Fibroblast of skin of back (primary cell): ENCODE measurements at places on chromosomes 13 and 19.

- no peak for DNase-seq
Measured at GRCh38 chr19:33685541-33685940, 63.8 kb downstream of the CHST8 start.

DNA sequence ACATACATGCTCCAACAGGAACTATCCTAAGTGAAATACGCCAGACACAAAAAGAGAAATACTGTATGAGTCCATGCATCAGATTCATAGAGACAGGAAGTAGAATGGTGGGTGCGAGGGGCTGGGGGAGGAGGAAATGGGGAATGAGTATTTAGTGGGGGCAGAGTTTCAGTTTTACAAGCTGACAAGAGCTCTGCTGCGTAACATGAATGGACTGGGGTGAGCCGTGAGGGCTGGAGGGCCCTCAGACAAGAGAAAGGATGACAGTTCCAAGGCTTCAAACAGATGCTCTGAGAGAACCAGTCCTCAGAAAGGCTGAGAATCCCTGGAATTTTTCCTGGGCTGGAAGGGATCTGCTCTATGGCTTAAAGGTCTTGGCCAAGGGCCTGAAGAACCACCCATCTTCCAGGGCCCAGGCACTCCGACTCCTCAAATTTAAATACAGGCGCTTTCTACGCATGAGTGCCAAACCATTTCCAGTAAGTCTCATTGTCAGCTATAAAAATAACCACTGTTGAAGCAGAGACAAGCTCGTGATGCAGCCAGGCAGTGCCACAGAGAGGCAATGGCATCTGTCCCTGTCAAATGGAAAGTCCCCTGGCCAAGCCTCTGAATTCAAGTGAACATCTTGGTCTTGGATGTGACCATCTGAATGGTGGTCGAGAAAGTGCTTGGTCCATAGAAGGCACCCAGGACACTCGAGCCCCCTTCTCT, 17.5 kb downstream of the KLF2 start:
- DNase-seq: peak; percentile 46

GRCh38 chr13:111549464-111549863, 229.0 kb downstream of the TEX29 start:
- no peak for DNase-seq

DNA sequence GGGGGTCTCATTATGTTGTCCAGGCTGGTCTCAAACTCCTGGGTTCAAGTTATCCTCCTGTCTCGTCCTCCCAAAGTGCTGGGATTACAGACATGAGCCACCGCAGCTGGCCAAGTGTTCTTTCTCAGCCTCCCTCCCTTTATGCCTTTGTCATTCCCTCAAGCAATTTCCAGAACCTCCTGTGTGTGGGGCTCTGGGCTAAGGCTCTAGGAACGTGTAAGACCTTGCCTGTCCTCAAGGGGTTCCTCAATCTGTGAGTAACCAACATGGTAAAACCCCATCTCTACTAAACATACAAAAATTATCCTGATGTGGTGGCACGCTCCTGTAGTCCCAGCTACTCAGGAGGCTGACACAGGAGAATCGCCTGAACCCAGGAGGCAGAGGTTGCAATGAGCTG, 15.5 kb upstream of the SPACA4 start:
- DNase-seq: no peak

DNA sequence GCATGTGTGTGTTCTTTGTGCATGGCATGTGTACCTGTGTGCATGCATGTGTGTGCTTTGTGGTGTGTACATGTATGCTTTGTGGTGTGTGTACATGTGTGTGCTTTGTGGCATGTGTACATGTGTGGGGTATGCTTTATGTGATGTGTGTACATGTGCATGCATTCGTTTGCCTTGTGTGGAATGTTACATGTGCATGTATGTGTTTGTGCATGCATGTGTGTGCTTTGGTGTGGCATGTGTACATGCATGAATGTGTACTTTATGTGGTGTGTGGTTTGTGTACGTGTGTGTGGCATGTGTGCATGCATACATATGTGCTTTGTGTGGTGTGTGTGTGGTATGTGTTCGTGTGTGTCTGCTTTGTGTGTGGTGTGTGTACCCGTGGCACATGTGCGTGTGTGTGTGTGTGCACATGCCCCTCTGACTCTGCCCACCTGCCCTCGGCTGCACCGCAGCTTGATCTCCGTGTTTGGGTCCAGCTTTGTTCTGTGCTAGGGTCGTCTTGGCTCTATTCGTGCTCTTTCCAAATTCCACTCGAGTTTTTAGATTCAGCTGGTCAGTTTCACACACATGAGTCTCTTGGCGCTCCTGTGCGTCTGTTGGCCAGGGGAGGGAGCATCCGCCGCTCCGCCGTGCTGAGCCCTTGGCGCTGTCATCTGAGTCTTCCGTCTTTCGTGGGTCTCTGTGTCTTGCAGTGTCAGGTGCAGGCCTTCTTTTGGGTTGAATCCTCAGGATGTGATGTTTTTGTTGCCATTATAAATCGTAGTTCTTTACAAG, 46.5 kb upstream of the TFDP1 start:
- no peak for DNase-seq

DNA sequence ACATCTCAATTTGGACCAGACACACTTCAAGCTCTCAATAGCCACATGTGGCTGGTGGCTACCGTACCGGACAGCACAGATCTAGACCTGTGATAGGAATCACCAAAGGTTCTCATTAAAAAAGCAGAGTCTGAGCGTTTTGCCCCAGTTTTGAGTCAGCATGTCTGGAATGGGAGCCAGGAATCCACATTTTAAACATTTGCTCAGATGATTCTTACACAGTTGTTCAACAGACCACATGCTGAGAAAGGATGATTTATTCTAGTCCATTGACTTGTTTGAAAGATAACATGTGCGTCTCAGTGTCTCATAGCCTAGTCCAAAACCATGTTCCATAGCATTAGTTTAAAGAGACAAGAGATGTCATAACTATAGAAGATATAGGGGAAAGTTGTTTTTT, 53.4 kb downstream of the FLT3 start:
- DNase-seq: peak; percentile 77

GRCh38 chr19:39446365-39447084, 1.1 kb downstream of the SUPT5H start:
- DNase-seq: no peak

DNA sequence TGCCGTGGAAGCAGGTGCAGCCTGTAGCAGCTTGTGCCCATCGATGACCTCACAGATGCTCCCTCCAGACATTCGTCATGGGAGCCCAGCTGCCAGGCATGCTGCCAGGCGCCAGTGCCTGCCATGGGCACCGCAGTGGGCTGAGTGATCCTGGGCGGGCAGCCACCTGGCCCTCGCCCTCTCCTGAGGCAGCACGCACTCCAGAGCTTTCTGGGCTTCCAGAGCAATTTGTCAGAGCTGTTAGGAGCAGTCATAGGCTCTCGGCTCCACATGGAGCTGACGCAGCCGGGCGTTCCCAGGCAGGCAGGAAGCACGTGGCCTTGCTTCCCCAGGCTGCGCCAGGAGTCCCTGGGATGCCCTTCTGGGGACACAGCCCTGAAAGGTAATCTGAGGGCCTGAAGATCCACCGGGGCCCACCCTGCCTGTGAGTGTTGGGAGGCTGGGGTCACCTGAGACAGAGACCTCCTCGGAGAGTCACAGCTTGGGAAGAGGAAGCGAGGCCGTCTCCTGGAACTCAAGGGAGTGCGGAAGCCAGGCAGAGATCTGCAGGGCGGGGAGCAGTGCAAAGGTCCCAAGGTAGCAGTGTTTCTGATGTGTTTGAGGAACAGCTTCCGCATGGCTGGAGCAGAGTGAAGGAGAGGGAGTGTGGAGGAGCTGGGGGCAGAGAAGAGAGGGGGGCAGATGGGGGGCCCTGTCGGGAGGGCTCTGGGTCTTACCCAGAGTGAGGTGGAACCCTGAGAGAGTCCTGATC, 50.6 kb downstream of the DPF1 start:
- no peak for DNase-seq

GRCh38 chr19:45008552-45008951, 7.3 kb downstream of the RELB start:
- DNase-seq: no peak

DNA sequence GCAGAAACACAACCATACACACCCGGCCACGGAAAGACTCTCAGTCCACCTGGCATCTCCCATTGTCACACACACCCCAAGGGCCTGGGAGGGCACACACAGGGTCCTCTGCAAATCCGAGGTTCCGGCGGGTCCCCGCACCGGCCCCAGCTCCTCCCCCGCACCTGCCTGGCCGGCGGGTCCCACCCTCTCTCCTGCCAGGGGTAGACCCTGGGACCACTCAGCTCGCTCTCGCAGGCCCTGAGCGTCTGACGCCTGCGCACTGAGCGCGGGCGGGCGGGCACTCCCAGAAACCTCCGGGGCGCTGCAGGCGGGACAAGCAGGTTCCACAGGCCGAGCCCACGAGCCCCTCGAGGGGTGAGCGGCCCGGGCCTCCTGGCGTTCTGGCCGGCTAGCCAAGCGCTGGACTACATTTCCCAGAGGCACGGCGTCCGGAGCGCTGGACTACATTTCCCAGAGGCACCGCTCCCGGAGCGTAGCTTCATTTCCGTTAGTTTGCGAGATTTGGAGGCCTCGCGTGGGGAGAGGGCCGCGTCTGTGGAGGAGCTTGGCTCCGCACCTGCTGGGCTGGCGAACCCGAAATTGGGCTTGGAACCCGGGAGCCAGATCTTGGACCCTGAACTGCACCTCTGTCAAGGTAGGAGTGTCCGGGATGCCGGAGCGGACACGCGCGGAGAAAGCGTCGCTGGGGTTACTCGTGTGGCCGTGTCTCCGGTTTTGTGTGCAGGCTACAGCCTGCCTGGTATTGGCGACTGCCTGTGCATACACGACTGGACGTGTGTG, at the start of gene ZNF420:
TSS of gene ZNF420 (plus strand) at position 500 of the 783 bp plus-strand sequence. CDS start 10,686 bp downstream, outside the sequence.
- peak; percentile 95 for DNase-seq

DNA sequence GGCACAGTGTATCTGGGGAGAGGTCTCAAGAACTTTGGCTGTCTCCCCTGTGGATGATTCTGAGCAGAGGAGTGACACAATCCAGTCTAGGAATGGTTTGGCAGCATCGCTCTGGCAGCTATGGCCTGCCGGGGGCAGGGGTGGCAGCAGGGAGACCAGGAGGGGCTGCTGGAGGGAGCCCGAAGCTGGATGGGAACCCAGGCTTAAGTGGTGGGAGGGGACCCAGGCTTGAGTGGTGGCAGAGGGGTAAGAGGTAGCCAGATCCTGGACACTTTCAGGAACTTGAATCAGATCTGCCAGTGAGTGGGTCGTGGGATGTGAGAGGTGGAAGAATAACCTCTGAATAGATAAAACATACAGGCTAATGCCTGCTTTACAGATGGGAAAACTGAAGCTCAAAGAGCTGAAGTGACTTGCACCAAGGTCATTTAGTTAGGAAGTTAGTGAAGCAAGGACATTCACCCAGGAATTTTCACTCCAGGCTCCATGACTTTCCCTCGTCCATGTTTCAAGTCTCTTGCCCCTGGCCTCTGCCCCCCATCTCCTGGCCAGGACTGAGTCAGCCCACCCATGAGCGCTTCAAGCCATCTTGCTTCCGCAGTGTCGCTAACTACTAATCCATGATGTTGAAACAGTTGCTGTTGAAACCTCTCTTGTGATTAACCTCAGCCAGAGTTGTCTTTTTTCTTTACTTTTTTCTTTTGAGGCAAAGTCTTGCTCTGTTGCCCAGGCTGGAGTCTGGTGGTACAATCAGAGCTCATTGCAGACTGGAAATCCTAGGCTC, 29.9 kb upstream of the C1QTNF9 start:
- DNase-seq: no peak

- DNase-seq: peak; percentile 42
Measured at GRCh38 chr13:41312176-41312500, 1.1 kb downstream of the NAA16 start.

DNA sequence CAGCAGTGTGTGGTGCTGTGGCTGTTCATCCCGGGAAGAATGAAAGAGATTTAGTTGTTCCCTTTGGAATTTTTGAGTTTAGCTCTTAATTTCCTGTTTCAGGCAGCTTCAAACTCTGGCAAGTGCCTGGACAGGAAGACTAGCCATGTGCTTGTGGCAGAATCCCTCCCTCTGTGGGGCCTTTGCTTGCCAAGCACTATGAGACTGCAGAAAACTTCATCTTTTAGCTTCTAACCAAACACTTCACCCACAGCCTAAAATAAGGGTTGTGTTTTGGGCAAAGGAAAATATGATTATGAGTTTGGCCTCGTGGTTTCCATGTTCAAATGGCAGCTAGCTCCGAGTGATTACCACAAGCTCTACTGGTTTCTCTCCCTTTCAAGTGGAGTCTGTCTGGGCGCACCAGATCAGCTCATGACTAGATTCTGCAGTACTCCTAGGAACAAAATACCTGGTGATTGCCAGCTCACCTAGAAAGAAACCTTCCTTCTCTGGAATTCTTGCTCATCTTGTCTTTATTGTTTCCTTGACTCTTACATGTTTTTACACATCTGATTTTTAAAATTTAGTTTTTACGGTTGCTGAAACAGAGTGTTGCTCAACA, 707.5 kb downstream of the SLITRK6 start:
- no peak for DNase-seq

DNA sequence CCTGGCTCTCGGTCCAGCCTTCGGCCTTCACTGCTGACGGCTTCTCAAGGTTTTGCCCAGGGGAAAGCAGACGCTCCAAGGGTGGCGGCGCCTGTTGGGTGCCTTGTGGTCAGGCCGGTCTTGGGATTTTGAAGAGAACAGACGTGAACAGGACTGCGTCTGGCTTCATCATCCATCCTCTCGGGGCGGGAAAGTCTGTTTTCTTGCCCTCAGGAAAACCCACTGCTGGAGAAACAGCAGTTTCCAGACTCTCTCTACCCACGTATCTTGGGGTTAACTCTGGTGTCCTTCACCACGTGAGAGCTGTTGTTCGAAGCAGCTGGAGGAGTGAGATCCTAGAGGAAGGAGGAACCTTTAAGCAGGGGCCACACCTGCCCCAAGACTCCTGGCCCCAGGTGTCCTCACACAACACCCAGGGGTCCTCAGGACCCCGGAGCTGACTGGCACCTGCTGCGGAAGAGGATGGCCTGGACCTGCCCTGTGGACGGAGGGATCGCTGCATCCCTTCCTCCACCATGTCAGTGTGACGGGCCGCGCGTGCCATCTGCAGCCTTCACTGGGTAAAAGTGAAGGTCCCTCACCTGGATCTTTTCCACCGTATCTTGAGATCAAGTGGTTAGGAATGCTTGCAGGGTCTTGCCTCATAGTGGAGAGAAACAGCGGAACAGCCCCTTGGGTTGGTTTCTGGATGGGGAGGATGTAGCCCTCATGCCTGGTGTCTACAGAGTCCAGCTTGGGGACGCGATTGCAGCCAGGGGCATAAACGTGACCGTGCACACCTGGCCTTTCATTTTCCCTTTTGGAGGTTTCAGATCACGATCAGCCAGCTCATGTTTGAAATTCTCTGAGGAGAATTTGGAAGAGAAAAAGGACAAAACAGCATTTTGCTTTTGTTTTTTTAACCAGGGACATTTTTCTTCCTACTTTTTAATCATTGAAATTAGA, 69.5 kb upstream of the MCF2L start:
- no peak for DNase-seq

- no peak for DNase-seq
Measured at GRCh38 chr19:54160854-54161253, 1.3 kb upstream of the LENG1 start.
